Astrocyte of the cerebellum (primary cell): ENCODE measurements at places on chromosomes 2 and 18.

GRCh38 chr2:85678377-85678776 lies 10.4 kb upstream of the SFTPB start:
- DNase-seq, result no peak

GRCh38 chr2:147628971-147629421 lies 215.8 kb upstream of the ACVR2A start:
- DNase-seq, result no peak

- DNase-seq, result no peak
Observed at GRCh38 chr18:28766027-28766426, 589.1 kb upstream of the CDH2 start.

- DNase-seq, result no peak
Observed at GRCh38 chr2:96345438-96345837, 9.9 kb downstream of the NCAPH start.

DNA sequence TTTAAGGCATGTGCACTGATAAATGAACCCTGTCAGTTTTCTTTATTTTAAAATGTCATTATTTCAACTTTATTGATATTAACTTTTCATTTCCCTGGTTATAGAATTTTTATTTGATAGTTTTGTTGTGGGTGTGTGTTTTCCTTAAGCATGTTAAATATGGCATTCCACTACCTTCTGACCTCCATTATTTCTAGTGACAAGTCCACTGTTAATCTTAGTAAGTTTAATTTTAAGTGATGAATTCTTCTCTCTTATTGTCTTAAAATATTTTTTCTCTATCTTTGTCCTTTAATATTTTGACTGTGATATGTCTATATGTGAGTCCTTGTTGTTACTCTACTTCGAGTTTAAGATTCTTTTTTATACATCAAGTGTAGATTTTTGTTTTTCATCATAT lies 685.7 kb downstream of the GALR1 start:
- DNase-seq, result no peak
